ENCODE measurements at places on chromosomes 5 and 9.

DNA sequence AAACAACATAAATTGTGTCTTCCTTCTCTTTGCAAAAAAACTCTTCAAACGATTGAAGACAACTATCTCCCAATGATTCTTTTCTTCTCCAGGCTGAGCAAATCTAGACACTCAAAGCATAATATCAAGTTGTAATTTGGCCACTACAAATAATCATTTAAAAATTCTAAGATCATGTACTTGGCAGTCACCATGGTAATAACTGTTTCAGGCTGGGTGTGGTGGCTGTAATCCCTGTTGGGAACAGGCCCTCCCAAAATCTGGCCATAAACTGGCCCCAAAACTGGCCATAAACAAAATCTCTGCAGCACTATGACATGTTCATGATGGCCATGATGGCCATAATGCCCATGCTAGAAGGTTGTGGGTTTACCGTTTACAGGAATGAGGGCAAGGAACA, 52.0 kb downstream of the PJA2 start:
- no peak for DNase-seq

- DNase-seq, result no peak
Measured at GRCh38 chr9:101132801-101133200, 104.3 kb downstream of the PLPPR1 start.

GRCh38 chr9:80951675-80952074, 737.7 kb downstream of the TLE1 start:
- DNase-seq, result no peak

- DNase-seq, result no peak
Measured at GRCh38 chr5:171357843-171358242, 29.8 kb upstream of the NPM1 start.

DNA sequence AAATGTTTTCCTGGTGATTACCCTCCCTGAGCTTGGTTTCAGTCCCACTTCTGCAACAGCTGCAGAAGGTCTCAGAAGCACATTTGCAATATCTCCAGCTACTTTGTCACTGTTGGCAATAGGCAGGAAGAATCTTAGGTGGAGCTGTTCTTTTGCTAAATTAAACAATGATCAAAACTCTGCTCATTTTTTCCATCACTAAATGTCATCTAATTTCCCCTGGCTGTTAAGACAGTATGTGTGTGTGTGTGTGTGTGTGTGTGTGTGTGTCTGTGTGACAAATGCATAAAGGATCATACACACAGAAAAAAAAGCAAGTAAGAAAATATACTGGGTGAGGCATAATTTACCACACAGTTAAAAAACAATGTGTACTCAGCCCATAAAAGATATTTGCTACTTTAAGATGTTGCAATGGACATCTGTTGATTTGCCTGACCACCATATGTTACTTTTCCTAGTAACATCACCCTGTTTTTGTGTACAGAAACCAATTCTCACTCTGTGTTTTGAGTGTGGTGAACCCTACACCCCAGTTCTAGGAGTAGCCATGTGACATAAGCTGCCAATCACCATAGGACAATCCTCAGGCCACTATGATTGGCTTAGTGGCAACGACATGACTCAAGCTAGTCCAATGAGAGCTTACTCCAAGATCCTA, 572.6 kb upstream of the CLINT1 start:
- DNase-seq, result no peak

DNA sequence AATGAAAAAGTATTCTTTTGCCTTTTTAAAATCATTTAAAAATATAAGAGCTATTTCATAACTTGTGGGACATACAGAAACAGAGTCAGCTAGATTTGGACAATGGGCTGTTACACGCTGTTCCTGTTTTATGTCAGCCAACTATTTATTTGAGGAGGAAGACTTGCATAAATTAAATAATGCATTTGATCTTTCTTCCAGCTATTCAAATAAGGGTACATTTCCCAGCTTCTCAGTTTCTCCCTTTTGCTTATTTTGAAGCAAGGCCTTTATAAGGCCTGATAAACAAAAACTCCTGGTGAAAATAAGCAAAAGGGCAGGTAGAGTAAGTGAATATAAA, 6.5 kb downstream of the STOM start:
- no peak for DNase-seq

DNA sequence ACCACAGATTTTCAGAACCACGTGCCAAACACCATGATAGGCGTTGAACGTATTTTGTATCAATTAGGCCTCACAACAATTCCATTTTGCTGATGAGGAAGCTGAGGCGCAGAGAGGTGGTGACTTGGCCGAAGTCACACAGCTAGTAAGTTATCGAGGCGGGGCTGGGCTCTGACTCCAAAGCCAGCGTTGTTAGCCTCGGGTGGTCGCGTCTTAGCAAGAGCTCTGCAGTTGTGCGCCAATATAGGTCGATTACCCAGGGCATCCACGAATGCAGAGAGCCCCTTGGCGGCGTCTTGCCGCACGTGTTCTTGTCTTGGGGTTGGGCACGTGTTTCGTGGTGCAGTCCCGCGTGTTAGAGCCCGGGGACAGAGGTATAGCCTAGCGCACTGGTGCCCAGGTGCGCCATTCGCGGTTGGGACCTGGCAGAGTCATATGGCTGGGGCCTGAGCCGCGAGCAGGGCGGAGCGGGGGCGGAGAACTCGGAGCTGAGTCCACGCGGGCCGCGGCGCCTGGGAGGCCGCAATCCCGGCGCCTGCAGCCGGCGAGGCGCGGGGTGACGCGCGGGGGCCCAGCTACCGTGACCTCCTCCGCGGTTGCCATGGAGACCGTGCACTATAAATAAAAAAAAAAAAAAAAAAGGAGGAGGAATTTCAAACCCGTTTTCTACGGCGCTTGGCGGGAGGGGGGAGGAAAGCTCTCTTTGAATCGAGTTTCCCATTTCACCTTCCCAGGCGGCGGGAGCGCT, 62.3 kb downstream of the CXXC5 start:
- no peak for DNase-seq

DNA sequence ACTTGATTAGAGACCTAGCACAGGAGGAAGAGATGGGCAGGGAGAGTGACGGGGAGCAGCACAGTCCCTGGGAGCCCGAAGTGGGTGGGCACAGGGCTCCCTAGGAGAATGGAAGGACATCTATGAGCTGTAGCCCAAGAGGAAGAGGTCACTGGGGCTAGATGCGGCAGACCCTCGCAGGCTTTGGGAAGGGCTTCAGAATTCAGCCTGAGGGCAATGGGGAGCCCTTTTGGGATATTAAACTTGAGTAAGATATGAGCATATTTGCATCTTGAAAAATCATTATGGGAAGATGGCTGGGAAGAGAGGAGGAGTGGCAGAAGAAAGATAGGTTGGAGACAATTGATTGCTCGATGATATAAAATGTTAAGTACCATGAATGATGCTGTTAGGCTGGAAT, 48.9 kb upstream of the IL17B start:
- no peak for DNase-seq

DNA sequence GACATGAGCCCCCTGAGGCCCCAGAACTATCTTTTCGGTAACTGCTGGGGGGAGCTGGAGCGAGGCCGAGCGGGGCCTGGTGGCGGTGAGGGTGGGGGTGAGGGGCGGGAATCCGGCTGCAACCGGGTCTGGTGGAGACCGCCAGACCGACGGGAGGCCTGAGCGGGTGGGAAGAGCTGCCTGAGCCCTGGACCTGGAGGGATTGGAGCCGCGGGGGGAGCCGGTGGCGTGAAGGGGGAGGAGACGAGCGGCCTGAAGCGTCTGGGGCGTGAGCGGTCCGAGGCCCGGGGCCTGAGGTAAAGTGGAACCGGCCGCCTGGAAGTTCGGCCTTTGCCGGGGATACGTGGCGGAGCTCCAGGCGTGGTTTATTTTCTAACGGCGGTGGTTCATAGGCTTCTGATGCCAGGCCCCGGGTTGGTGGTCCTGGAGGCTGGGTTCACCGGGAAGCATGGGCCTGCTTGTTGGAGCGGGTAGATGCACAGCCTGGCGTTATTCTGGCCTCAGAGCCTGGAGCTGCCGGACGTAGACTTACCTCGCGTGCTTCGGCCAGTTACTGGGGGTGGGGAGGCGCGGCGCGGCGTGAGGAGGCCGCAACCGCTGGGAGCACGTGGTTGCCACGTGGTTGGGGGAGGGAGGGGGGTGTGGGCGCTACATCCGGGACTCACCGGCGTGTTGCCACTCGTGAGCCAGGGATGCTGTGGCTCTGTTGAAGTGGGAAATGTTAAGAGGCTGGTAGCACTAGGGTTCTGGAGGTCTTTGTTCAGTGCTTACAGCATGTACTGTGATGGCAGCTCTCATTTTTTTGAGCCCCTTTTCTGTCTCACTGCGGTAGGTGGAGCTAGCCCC, 544 bp downstream of the NPM1 start:
- DNase-seq, result peak; percentile 69

DNA sequence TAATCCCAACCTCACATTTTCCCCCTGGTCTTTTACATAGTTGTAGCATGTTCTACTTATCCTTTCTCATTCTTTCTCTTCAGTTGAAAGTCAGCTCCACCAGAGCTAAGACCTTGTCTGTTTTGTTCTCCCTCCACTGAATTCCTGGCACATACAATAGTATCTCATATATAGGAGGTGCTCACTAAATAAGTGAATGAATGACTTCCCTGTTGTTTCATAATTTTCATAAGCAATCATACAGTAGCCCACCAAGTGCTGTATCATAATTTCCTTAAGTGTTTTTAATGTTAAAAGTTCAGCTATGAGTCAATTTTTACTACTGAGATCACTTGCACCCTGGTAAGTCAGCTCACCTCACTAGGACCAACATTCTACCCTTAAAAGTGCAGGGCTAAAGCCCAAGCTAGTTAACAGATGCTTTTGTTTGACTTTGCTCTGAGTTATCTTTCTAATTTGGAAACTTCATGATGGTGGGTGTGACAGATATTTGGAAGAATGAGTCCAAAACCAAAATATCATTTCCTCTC, 27.6 kb downstream of the TMEM245 start:
- no peak for DNase-seq

DNA sequence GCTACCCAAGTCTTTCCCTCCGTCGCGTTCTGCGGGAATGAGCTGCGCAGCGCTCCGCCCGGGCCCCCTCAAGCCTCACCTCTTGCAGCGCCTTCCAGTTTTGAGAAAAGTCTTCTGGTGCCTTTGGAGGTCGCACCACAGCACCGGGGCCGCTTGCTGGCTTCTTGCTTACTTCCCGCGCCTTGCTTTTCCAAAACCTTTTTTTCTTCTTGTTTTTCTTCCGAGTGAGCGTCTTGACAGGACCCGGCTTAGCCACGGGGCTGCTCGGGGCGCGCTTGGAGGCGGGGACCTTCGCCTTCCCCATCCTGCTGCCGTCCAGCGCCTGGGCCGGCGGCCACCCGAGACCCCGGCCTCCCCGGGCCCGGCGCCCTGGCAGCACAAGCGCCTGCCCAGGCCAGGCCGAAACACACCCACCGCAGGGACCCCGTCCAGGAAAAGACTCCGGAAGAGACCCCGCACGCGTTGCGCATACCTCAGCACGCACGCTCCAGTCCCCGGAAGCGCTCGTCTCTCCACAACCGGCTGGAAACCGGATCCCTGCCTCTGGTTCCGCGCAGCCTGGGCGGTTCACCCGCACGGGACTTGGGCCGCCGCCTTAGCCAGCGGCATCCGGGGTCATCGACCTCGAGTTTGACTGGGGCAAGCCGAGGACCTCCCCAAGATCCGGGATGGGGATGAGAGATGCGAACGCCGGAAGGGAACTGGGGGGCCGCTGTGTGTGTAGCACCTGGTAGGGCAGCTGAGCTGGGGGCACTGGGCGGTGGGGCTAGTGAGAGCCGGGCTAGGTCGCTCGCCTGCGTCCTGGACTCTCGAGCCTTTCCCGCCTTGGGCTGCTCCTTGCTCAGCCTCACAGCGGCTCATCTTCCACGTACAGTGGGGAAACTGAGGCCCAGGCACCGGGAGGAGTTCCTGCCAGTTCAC, at the start of gene REXO4:
TSS of gene REXO4 (minus strand) at position 470 of the 921 bp plus-strand sequence. CDS start at position 304, 166 bp downstream.
- peak; percentile 66 for DNase-seq
